ENCODE measurements at places on chromosomes 13 and 19. TPM values are rescaled to one million over a fixed set of nuclear protein-coding genes. Genes with fewer than 3 reads are reported as not detected.
A peak's percentile ranks its signal among the peaks of the same experiment; 100 is the strongest.

Gene ZNF283
- total RNA-seq, result 8.6 TPM

Gene SELENOV
- total RNA-seq, result not detected

Gene POLR1G
- total RNA-seq, result 25.8 TPM

Gene CLEC4M
- total RNA-seq, result not detected

Gene WDR62
- 5.9 TPM for total RNA-seq

Gene SLC1A5
- total RNA-seq, result 277 TPM

GRCh38 chr19:36254848-36255247 is 39.9 kb downstream of the ZNF146 start:
- DNase-seq, result no peak

DNA sequence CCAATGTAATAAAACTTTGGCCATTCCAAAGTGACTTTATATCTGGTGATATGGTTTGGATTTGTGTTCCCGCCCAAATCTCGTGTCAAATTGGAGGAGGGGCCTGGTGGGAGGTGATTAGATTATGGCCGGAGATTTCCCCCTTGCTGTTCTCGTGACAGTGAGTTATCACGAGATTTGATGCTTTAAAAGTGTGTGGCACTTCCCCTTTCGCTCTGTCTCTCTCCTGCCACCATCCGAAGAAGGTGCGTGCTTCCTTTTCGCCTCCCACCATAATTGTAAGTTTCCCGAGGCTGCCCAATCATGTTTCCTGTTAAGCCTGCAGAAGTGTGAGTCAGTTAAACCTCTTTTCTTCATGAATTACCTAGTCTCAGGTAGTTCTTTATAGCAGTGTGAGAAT is 9.3 kb upstream of the NALCN start:
- no peak for DNase-seq

GRCh38 chr13:27976362-27977091 is 7.4 kb upstream of the CDX2 start:
- no peak for DNase-seq

- no peak for DNase-seq
These were observed 1704.7 kb downstream of the SLITRK5 start for GRCh38 chr13:89375839-89376238.

GRCh38 chr13:102902789-102903347 is 57.0 kb downstream of the ERCC5 start:
- no peak for DNase-seq

- DNase-seq, result no peak
These were observed 92.4 kb upstream of the GPR183 start for GRCh38 chr13:99399623-99399974.

GRCh38 chr19:4543842-4544647 is 4.2 kb upstream of the LRG1 start:
- no peak for DNase-seq

DNA sequence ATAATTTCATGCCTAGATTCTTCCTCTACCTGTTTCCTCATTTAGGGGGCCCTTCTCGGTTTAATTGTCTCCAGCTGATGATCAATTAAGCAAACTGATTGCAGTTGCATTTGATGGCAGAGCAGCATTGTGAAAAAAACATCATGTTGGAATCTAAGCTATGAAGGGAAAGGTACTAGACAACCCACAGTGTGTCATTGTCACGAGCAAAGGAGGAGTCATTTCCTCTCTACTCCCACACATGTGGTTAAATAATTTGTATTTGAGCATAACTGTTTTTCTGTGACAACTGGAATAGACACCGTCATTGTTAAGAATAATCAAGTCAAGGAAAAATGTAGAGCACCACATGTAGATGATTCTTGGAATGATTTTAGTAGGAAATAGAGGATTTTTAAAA is 240.3 kb downstream of the DCT start:
- DNase-seq, result peak; percentile 50

- DNase-seq, result no peak
These were observed 109.5 kb downstream of the DNAJC15 start for GRCh38 chr13:43132911-43133310.

DNA sequence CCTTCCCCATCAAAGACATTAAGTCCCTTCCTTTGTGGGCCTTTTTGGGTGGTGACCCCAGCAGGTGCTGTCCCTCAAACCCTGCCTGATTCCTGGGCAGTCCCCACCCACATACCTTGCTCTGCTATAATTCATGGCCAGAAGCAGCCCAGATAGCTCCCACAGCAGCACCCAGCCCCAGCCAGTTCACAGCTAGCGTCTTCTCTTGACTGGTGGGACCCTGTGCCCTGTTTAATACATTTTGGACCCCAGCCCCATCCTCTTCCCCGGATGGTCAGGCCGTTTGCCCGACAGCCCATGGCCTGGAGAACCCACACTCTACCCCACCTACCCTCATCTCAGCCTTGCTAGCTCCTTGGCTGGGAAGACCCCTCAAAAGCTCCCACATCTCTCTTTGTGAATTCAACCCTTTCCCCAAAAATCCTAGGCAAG is 2.1 kb downstream of the CCDC106 start:
- DNase-seq, result no peak

DNA sequence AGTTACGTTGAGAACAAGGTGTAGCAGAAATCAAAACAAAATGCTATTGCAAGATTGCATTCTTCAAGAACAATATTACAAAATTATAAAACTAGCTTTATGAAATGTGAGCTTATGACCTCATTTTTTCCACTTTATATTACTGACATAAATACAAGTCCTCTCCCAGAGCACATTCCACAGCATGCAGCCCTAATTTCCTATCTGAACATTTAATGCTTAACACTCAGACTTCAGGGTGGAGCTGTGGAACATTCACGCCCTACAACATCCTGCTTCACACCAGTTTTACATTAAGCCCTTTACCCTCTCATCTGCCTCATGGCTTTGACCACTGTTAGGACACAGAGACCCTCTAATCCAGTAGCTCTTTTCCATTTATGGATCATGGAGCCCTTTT is 65.5 kb downstream of the EPSTI1 start:
- no peak for DNase-seq

All from HFFc6 (cell line).